Activated CD8-positive, alpha-beta T cell treated with anti-CD3 and anti-CD28 coated beads, Interleukin-2, amount 10 ng/mL, durations not matched to agents 7 days and 5 days (primary cell): ENCODE measurements at places on chromosomes 11 and 22.

DNA sequence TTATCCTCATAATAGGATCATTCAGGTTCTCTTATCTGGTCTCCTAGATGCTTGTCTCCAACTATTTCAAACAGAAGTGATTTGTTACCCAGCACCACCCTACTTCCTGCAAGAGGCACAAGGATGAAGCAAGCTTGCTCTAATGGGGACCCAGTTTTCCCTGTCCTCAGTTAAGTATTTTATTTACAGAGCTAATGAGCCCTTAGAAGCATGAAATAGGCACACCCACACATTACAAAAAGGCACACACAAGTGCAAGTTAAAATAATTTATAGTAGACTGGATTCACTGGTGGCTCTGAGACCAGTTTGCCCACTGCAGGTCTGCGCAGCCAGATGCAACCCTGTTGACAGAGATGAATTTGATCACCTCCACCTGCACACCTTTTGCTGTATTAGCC is 167.5 kb downstream of the KIRREL3 start:
- no peak for DNase-seq
- no peaks in the 10 kb centered on the region for H3K4me1 ChIP-seq
- H3K27ac ChIP-seq: no peak overlapping the region

- no peaks in the 10 kb centered on the region for H3K27me3 ChIP-seq
- peaks cover 21% of the 10 kb centered on the region for H3K4me1 ChIP-seq
- DNase-seq: no peak
- no peak overlapping the region for H3K27ac ChIP-seq
- no peaks in the 10 kb centered on the region for H3K36me3 ChIP-seq
- no peak overlapping the region for H3K4me3 ChIP-seq
Measured at GRCh38 chr22:39070186-39070585, 6.9 kb upstream of the APOBEC3G start.

DNA sequence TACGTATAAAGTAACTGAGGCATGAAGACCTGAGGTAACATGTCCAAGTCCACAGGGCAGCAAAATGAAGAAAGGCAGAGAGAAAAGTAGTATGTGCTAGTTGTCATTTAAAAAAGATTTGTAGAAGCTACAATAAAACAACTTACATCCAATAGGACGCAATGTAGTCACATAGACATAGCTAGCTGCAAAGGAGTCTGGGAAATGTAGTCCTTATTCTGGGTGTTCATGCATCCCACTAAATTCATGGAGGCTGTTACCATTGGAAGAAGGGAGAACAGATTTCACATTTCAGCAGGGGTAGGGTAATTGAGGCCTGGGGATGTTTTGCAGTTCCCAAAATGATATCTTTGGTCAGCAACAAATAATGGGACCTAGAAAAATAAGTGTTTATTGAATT is 571.4 kb downstream of the MIAT start:
- H3K36me3 ChIP-seq: no peaks in the 10 kb centered on the region
- DNase-seq: no peak
- H3K27me3 ChIP-seq: no peaks in the 10 kb centered on the region
- no peaks in the 10 kb centered on the region for H3K4me1 ChIP-seq
- H3K27ac ChIP-seq: no peak overlapping the region
- H3K4me3 ChIP-seq: no peak overlapping the region

DNA sequence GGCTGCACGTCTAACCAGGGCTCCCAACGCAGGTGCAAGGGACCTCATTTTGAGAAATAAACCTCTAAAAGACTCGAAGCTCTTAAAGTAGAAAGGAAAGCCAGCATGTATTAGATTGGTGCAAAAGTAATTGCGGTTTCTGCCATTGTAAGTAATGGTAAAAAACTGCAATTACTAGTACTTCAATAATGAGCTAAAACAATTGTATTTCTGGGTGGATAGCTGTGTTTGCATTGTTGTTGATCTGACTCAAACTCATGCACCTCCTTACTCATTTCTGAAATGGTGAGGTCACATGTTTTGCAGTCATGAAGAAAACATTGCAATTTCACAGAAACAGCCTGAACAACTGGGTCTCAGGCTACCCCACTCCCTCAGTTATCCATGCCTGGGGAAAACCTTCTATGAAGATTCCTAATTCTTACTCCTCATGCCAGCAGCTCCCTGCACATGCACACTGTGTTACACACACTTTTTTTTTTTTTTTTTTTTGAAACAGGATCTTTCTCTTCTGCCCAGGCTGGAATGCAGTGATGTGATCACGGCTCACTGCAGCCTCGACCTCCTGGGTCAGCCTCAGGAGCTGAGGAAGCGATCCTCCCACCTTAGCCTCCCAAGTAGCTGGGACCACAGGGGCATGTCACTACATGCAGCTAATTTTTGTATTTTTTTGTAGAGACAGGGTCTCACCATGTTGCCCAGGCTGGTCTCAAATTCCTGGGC is 24.6 kb downstream of the VWCE start:
- no peaks in the 10 kb centered on the region for H3K4me1 ChIP-seq
- H3K27ac ChIP-seq: no peak overlapping the region
- no peak for DNase-seq
- H3K4me3 ChIP-seq: no peak overlapping the region
- no peaks in the 10 kb centered on the region for H3K36me3 ChIP-seq

DNA sequence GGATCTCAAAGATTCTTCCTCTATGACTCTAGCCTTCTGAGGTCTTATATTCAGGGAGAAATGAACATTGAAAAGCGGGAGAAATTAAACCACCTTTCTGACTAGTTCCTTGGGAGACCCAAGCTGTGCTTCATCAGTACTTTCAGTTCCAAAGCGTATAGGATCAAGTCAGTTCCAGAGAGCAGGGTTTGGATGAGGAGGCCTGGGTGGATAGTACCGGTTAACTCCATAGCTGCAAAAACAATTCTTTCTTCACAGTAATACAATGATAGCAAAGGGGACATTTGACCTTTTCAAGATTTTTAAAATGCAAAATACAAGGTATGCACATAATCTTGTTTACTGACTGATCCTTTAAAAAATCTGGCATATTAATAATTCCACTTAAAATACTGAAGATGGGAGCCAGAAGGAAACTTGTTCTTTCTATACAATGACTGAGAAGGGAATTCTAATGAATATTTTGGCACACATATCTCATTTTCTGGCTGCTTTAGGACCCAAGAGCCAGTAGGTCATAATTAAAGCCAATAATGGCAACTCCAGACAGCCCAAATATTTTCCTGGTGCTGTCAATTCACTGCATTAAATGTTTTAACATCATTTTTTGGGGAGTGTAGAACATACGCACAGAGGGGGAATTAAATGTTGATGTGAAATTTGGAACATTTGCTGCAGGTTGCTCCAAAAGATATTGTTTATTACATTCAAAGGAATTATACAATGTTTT is 16.0 kb downstream of the ADM start:
- H3K4me1 ChIP-seq: peaks cover 6% of the 10 kb centered on the region
- peaks cover 2% of the 10 kb centered on the region for H3K27me3 ChIP-seq
- H3K27ac ChIP-seq: no peak overlapping the region
- no peak for DNase-seq
- H3K4me3 ChIP-seq: no peak overlapping the region

DNA sequence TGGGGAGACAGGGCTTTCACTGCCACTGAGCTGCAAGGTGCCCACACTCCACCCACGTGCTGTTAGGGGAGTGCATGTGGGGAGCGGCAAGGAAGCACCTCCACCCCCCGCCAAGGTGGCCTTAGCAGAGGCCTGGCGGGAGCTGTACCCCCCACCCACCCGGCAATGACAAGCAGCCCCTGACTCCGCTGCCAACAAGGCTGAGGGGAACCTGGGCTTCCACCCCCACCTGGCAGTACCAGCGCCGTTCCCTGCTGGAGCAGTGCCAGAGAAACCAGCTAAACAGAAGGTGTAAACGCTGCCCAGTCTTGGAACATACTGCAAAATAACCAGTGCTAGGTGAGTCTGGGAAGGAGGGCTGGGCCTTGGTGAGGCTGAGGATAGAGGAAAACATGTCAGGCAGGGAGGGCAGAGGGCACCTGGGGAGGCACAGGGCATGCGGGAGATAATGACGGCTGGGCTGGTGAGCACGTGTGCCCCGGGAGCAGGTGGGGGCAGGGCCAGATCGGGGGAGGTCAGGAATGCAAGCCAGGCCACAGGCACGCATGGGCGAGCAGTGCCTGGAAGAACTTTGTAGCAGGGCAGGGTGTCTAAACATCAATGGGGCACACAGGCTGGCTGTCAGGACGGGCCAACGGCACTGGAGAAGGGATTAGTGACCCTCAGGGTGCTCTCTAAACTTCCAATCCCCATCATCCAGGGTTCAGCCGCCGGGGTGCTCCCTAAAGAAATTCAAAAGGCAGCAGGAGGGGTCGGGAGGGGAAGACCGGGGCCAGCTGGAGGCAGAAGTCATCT is 6.6 kb downstream of the CERK start:
- DNase-seq: no peak
- H3K4me1 ChIP-seq: peaks cover 37% of the 10 kb centered on the region
- H3K4me3 ChIP-seq: no peak overlapping the region
- peak overlapping the region; percentile 29 for H3K27ac ChIP-seq
- peaks cover 45% of the 10 kb centered on the region for H3K36me3 ChIP-seq

- H3K4me1 ChIP-seq: no peaks in the 10 kb centered on the region
- H3K27ac ChIP-seq: no peak overlapping the region
- H3K4me3 ChIP-seq: no peak overlapping the region
- DNase-seq: no peak
- no peaks in the 10 kb centered on the region for H3K27me3 ChIP-seq
Measured at GRCh38 chr22:48506506-48507145, 1321.0 kb downstream of the BRD1 start.

DNA sequence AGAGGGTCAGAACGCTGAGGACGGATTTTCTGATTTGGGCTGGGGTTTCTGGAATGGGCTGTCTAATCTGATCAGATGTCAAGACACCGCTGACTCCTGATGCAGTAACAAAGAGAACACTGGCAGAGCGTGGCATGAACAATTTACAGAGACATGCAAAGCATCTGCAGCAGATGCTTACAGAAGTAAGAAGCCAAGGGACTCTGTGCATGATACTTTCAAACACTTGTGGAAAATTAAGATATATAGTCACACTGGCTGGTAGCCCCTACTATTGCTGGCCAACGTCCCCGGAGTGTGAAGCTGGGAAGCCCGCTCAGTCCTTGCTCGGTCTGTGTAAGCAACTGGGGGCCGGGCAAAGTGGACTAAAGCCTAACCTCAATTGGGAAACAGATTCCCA is 903.7 kb downstream of the BRD1 start:
- no peak for DNase-seq
- H3K4me1 ChIP-seq: no peaks in the 10 kb centered on the region
- H3K36me3 ChIP-seq: no peaks in the 10 kb centered on the region
- H3K27ac ChIP-seq: no peak overlapping the region
- no peaks in the 10 kb centered on the region for H3K27me3 ChIP-seq

DNA sequence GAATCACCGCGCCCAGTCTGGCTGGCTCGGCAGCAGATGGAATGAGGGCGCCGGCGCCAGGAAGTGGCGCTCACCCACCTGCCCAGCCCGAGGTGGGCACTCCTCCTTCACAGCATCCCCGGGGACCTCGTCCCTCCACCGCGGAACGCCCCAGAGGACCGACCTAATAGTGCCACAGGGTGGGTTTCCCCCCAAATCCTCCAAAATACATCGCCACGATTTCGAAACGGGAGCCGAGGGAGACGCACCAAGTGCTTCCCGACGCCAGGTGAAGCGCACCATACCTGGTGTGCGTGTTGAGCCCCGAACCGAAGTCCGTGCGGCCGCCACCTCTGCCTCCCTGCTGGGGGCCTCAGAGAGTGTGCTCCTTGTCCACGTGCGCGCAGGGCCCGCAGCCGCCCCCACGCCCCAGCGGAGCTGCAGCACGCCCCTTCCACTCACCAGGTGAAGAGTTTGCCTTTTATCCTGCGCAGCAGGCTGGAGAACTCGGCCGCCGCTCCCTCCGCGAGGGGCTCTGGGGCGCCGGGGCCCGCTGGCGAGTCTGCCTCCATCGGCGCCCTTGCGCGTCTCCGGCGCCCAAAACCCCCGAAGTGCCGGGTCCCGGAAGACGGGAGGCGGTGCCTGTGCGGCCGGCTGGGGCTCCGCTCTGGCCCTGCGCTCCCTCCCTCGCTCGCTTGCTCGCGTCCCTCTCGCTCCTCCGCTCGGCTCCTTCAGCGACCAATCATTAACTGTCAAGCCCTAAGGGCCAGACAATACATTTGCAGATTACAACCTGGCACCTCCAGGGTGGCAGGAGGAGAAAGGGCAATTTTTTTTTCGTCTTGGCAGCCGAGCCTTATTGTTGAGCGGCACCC is at the start of gene SLC35F2:
SLC35F2 (minus strand) TSS at position 571 of the 854 bp plus-strand sequence; CDS start at position 551, 20 bp downstream.
- H3K4me1 ChIP-seq: peaks cover 25% of the 10 kb centered on the region
- peak within 1 kb of the TSS; percentile 80 for H3K27ac ChIP-seq
- peaks cover 2% of the 10 kb centered on the region for H3K36me3 ChIP-seq
- H3K4me3 ChIP-seq: peak within 1 kb of the TSS; percentile 93

DNA sequence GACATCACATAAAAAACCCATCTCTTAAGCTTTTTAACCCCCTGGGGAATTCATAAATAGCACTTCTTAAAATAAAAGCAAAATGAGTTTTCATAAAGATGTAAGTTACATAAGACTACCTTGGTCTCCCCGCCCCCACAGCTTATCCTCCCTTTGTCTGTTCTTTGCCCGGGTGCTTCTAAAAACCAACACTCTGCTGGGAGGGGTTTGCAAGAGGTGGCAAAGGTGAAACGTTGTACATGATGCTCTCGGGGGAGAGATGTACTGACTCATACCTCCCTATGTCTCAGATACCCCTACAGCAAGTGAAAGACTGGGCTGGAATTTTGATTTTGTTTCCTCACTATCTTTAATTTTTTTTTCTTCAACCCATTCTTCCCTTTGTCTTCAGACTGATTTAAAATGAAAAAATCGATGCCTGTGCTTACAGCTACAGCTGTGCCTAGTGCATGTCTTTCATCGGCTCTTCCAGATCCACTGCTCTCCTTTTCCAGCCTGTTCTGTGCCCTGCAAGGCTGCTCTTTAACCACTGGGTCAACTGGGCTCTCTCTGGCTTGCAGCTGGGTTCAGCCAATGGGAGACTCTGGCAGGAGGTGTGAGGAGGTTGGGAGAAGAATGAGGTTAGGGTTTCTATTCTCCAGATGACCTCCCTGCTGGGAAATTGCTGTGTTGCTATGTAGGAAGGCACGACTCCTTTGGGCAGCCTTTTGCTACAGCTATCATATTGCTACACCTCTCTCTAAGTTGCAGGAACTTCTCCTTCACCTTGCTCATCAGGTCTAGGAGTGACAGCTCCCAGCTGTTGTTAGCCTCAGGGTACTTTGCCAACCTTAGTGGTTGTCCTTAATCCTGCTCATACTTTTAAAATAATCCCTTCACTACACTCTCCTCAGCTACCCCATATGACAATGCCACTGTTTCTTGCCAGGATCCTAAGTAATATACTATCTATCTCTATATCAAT is 266.5 kb downstream of the TENM4 start:
- H3K36me3 ChIP-seq: no peaks in the 10 kb centered on the region
- H3K4me1 ChIP-seq: no peaks in the 10 kb centered on the region
- no peaks in the 10 kb centered on the region for H3K27me3 ChIP-seq
- DNase-seq: no peak
- H3K27ac ChIP-seq: no peak overlapping the region

DNA sequence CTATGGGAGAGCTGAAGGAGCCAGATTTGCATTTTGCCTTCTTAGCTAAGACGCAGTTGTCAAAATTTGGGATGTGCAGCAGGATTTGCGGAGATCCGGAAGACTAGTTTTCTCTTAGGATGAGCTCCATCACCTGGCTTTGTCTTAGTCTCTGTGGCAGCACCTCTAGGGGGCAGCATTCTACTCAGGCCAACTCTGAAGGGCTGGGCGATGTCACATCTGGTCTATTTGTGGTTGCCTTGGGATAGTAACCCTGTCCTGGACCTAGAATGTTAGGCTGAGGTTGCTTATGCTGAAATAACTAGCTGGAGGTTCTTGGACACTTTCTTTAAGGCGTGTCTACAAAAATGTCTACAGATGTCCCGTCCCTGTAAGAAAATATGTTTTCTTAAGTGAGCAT is 116.2 kb downstream of the FAT3 start:
- H3K36me3 ChIP-seq: no peaks in the 10 kb centered on the region
- H3K27ac ChIP-seq: no peak overlapping the region
- no peaks in the 10 kb centered on the region for H3K27me3 ChIP-seq
- no peaks in the 10 kb centered on the region for H3K4me1 ChIP-seq
- no peak for DNase-seq
- H3K4me3 ChIP-seq: no peak overlapping the region
